ENCODE measurements at places on chromosomes 16 and 17.

DNA sequence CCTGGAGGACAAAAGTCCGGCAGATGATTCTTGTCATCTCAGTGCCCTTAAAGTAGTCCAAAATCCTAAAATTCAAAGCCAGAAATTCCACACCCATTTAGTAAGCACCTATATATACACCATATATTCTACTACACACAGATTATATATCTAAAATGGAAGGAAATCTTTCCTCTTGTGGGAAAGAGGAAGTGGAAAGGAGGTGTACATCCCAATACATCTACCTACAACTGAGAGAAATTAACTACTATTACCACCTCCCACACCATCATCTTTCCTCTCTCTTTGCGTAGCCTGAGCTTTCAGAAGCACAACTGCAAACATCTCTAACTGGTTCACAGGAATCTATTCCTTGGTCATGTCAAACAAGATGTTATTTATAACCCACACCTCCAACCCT lies 5.4 kb upstream of the ITGA2B start:
- no peak for DNase-seq

DNA sequence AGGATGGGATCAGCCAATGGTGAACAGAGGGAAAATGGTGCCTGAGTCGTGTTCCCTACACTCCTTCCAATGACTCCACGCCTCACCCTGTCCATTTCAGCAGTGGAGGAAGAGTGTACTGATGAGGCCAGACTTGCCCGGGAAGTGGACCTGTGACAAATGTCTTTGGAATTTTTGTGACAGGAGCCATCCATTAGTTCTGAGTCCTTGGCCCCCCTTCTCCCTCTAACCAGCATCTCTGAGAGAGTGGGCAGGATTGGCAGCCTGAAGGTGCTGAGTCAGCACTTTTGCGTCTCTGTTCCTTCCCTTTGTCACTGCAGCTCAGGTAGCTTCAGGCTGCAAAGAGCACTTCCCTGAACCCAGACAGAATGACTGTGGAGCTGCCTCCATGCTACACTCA lies 30.8 kb downstream of the BEAN1 start:
- DNase-seq, result no peak

- DNase-seq, result no peak
Measured at GRCh38 chr16:22786284-22786683, 27.7 kb upstream of the HS3ST2 start.

DNA sequence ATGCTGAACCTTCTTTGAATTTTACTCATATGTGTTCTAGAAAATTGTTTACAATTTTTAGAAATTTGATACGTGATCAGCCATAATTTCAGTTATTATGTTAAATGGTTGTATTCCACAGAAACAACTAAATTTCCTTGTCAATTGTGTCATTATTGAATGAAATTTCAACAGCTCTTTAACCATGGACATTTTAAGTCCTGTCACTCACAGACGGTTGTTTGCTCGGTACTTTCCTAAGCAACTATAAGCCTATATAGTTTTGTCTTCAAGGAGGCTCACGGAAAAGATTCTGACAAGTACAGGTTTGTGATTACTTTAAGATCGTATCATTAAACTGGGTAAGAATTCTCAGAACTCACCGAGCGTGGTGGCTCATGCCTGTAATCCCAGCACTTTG lies 31.8 kb downstream of the SLC39A11 start:
- DNase-seq, result no peak

GRCh38 chr17:65551267-65552040 lies 10.0 kb downstream of the AXIN2 start:
- no peak for DNase-seq

GRCh38 chr16:49921791-49922456 lies 66.0 kb upstream of the ZNF423 start:
- DNase-seq, result no peak

DNA sequence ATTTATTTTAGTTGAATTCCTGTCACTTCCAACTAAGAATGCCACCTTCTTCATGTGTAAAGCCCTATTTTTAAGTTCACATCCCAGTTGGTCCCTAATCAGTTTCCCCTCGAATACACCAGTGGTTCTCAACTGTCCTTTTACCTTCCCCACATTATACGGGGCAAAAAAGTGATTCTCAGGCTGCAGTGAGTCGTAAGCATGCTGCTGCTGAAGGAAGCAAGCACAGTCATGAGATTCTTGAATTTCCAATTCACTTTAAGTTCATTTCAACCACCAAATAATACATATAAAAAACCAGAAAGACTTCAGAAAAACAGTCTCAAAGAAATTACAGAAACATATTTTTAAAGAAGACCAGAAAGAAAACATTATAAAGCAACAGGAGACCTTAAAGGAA lies 47.9 kb downstream of the UBE2G1 start:
- no peak for DNase-seq

GRCh38 chr16:851871-852270 lies 51.3 kb upstream of the GNG13 start:
- DNase-seq, result no peak

- DNase-seq, result no peak
Measured at GRCh38 chr17:36066365-36066985, 2.4 kb downstream of the CCL18 start.

DNA sequence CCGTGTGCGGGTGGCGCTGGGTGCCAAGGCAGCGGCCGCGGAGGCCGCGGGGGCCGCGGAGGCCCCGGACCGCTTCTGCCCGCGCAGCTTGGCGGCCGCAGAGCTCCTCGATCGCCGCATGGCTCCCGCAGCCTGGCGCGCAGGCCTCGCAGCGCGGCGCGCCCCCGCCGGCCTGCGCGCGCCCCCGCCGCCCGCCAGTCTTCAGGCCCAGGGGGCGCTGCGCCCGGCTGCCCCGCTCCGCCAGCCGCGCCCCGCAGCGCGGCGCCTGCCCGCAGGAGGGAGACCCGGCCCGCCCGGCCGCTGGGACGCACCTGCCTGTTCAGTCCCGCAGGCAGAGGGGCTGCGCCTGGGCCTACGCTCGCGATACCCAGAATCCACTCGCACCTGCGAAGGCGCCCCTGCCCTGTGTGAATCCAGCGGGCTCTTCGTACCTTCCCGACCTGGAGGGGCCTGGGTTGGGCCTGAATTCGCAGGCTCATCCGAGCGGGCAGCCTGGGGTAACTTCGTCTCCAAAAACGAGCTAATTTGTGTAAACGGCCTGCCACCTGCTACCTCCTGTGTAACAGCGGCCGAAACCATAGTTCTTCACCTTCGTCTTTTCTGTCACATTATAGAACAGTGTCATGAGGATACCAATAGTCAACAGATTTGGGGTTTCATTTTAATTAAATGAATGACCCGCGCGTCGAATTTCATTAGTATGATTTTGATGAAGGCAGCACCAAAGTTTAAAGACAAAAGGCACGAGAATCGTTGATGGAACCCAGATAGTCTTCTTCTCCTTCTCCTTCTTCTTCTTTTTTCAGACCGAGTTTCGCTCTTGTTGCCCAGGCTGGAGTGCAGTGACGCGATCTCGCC lies at the start of gene CENPV:
TSS of gene CENPV (minus strand) at position 153 of the 858 bp plus-strand sequence. CDS start at position 120, 33 bp downstream.
- DNase-seq, result no peak

DNA sequence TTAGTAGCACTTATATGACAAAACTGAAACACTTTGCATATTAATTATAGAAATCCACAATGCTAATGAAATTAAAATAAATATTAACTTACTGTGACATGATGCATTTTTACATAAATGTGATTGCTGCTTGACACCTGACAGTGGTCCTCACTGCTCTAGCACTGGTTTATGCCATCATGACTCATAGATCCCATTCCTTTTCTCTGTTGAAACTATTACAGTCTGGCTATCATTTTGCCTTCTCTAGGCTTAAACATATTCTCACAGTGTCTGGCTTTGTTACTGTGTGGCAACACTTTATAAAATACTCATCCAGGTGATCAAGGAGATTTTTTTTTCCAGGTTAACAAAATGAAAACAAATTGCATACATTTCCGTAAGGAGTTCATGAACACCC lies 108.0 kb downstream of the MRTFB start:
- no peak for DNase-seq

DNA sequence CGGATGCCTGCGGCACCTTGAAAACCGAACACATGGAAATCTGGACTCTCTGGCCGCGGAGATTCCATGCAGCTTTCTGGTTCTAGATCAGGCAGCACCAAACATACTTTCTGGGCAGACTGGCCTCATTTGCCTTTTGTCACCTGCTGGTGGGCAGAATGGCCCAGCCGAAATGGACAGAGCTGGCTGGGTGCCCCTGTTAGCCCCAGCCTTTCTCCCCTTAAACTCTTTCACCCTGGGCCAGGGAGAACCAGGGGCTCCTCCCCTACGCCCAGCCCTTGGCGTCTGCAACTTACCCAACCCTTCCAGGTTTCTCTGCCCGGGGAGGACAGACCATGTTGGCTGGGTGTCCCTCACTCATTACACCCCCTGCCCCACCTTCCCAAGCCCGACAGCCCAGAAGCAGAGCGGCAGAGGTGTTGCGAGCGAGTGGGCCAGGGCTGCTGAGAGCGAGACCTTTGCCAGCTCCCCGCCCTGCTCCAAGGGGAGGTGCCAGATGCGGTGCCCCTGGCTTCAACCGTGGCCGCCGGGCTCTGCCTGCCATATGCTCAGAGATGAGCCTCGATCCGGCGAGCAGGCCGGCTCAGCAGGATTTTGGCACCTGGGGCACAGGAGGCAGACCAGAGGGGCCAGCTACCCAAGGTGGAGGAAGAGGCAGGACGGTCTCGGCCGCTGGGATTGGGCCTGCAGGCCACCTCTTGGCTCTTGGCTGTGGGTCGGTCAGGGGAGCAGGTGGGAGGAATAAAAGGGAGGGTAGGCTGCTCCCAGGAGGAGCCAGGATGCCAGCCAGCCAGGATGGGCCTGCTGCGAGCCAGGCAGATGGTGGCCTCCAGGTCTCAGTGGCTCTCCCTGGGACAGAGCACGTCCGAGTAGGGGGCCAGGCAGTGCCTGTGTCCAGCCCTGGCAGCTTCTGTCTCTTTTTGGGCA lies 191.3 kb downstream of the NTN1 start:
- DNase-seq, result no peak

All from AG04450 (cell line).